Stimulated activated CD8-positive, alpha-beta memory T cell treated with anti-CD3 and anti-CD28 coated beads, Interleukin-15, amount 100 ng/mL, for 24 hours (primary cell): ENCODE measurements at places on chromosomes 7 and 10.

DNA sequence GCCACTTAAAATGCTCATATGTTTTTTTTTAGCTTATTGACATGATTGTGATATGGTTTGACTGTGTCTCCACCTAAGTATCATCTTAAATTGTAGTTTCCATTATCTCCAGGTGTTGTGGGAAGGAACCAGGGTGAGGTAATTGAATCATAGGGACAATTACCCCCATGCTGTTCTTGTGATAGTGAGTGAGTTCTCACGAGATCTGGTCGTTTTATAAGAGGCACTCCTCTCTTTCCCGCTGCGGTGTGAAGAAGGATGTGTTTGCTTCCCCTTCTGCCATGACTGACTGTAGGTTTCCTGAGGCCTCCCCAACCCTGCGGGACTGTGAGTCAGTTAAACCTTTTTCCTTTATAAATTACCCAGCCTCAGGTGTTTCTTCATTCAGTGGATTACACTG, 80.5 kb upstream of the ETV1 start:
- DNase-seq, result no peak

GRCh38 chr10:100327007-100327717, 2.9 kb downstream of the PKD2L1 start:
- DNase-seq, result no peak

DNA sequence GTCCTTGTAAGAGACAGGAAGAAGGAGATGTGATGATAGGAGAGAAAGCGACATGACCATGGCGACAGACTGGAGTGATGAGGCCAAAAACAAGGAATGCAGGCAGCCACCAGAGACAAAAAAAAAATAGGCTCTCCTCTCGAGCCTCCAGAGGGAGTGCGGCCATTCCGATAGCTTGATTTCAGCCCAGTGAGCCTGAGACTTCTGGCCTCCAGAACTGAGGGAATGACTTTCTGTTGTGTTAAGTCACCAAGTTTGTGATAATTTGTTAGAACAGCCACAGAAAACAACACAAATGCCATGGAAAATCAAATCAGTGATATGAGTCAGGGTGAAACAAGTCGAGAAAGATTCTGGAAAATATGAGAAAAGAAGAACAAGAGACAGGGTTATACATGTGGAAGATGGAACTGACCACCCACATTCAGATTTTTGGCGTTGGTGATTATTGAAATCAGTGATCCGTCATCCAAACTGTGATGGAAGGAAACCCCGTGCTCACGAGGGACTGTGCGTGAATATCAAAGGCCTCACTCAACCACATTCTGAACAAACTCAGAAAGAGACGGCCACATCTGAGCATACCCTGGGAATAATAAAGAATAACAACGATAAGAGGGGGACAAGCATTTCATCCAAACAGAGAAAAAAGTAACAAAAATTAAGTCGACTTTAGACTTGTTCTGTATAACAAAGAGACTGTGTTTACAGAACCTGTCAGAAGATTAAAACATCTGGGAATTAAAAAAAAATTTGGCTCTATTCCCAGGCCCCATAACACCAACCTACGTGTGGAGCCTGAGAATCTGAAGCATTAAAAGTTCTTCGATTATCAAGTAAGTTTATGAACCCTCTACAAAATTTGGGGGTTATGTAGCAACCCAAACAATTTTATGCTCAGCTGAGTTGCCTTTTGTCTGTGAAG, 72.1 kb downstream of the EEPD1 start:
- no peak for DNase-seq

GRCh38 chr7:124762611-124763143, 2.9 kb downstream of the GPR37 start:
- DNase-seq, result no peak

- DNase-seq, result no peak
Observed at GRCh38 chr10:53690524-53691240, 918.1 kb upstream of the MBL2 start.

DNA sequence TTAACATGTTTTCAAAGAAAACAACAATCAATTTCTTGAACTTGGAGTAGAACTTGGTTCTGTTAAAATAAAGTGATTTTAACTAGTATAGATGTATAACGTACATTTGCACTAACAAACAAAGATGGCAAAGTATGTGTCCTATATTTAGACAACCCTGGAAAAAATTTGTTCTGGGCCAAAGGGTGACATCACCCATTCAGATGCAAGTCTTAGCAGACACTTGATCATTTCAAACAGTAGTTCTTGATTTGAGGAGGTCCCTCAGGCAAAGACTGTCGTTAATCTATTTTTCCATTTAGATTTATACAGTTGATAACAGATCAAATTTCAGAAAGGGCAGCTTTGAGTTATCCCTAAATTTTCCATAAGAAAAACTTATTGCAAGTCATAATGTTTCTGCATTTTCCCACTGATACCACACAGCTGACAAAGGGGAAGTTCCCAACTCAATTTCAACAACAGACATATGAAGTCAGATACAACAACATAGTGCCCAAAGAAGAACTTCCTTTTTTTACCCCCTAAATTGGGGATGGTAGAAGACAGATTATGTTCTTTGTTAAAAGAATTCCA, 5.2 kb downstream of the NMT2 start:
- DNase-seq, result no peak

DNA sequence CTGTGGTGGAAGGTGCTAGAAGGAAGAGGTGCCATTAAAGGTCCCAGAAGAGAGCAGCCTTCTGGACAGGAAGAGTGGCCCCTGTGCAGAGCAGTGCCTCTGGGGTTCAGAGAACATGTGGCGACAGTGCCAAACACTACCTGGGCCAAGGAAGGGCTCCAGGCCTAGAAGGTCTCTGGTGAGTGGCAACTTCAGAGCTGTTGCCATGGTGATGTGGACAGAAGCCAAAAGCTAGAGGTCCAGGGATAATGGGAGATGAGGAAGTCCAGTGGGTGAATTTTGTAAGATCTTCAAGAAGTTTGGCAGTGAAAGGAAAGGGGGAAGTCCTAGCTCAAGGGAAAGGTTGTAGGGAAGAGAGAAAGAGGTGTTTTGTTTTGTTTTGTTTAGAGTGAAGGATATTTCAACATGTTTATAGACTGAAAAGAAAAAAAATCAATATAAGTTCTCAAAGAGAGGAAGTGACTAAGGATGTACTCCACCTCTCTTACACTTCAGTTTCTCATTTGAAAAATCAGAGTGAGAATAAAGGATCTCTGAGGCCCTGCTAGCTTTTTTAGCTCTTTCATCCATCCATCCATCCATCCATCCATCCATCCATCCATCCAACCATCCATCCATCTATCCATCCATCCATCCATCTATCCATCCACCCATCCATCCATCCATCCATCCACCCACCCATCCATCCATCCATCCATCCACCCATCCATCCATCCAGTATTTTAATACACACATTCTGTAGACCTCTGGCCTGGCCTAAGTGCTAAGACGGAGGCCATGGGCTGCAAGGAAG, 77.1 kb upstream of the DUSP5 start:
- no peak for DNase-seq

DNA sequence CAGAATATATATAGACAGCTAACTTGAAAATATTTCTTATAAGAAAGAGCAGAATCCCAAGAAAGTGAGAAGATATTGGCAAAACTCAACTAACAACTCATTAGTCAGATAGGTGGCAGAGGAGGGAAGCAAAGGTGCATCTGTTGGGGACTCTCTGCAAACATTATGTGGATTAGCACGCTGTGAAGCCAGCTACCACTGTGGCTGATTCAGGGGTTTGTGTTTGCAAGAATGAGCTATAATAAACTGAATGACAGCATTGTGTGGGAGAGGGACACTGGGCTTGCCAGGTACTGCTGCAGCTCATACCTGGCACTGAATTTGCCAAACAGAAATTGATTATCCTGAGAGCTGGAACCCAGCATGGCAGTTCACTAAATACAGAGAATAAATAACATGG, 170.3 kb upstream of the MINDY3 start:
- DNase-seq, result no peak

DNA sequence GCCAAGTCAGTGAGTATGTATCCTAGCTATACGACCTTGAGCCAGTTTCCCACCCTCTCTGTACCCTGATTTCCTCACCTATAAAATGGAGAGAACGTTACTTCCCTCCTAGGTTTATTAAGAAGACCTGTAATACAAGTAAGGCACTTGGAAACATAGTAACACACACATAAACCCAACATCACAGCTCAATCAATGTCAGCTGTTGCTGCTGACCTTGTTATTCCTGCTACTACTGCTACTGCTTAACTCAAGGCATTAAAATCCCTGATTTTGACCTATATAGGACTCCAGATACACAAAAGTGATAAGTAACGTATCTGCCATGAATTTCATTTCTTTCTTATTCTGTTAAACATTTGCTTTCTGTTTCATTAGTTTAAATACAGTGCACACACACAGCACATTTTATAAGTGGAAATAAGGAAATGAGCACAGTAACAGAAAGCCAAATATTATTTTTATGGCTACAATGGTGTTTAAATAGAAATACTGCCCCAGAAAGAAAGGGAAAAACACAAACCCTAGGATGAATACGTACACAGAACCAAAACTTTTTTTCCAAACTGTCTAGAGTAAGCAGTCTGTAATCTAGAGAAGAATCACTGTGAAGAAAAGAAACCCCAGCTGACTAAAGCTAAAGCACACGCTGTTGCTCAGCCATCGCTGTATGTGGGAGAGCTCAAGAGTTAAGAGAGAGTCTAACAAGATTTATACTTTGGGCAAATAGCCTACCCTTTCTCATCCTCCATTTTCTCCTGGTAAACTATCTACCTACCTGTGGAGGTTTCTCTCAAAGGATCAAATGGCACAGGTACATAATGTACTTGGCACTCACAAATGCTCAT, 19.0 kb downstream of the NAPEPLD start:
- no peak for DNase-seq

DNA sequence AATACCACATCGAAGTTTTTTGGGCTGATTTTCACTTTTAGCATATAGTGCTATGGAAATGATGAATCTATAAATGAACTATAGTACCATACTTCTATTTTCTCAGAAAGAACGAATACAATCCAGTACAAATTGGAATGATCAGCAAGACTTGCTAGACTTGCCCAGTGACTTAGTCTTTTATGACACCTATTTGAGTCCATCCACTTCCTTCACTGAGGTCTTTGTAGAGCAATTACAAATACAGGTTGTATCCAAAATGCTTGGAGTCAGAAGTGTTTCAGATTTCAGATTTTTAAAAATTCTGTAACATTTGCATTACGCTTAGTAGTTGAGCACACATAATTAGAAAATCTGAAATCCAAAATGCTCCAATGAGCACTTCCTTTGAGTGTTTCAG, 104.3 kb downstream of the NRBF2 start:
- no peak for DNase-seq

DNA sequence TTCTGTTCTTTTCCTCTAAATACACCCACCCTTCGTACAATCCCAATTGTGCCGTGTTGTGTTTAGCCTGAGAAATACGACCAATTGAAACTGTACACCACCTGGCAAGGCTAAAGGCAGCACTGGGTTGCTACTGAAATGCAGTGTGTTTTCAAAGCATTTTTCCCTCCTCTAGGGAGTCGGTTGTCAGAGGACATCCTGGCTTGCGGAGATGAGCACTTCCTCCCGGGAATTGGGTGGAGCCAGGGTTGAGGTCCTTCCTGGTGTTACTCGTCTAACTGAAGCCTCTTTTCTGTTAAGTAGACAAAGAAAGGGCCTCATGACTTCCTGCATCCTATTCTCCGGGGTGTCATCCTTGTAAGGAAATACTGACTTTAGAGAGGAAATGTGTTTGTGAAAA, 133.5 kb downstream of the MTPAP start:
- no peak for DNase-seq

DNA sequence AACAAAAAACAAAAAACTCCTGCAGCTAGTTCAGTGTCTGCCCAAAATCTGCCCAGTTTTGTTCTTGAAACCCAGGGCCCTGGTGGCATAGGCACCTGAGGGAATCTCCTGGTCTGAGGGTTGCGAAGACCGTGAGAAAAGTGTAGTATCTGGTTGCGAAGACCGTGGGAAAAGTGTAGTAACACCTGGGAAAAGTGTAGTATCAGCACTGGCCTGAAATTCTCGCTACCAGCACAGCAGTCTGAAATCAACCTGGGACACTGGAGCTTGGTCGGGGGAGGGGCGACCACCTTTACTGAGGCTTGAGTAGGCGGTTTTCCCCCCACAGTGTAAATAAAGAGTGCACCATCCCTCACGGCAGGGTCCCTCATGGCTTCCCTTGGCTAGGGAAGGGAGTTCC, 82.5 kb upstream of the SP4 start:
- no peak for DNase-seq

DNA sequence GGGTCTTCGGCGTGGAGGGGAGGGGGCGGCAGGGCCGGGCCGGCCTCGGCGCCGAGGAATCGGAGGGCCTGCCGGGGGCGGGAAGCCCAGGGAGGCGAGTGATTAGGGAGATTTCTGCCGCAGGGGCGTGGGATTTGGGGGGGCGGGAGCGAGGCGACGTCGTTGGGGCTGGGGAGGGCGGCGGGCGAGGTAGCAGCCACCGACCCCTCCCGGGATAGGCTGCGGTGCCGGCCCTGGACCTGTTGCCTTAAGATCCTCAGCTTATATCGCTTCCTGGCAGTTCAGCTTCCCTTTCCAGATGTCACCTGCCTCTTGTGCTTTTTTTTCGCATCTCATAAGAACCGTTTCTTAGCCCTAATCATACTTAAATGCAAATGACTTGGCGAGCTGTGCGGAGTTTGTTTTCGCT, 655 bp downstream of the LMTK2 start:
- no peak for DNase-seq

- no peak for DNase-seq
Observed at GRCh38 chr7:24436131-24436920, 136.9 kb upstream of the PALS2 start.

DNA sequence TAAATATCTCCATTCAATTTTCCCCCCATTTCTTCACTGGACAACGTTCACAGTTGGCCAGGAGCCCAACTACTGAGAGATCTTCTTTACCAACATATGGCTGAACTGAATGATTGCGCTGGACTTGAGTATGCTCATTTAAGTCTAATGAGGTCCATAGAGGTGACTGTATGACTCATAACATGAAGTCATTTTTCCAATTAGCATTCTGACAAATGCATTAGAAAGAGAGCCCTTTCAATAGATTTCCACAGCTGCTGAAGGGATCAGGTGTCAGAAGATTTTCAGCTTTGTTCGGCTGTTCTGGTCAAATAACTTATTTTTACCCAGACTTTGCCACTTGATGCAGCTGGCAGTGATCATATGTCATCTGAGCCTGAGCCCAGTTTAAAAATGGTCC, 438.0 kb downstream of the ETV1 start:
- no peak for DNase-seq

DNA sequence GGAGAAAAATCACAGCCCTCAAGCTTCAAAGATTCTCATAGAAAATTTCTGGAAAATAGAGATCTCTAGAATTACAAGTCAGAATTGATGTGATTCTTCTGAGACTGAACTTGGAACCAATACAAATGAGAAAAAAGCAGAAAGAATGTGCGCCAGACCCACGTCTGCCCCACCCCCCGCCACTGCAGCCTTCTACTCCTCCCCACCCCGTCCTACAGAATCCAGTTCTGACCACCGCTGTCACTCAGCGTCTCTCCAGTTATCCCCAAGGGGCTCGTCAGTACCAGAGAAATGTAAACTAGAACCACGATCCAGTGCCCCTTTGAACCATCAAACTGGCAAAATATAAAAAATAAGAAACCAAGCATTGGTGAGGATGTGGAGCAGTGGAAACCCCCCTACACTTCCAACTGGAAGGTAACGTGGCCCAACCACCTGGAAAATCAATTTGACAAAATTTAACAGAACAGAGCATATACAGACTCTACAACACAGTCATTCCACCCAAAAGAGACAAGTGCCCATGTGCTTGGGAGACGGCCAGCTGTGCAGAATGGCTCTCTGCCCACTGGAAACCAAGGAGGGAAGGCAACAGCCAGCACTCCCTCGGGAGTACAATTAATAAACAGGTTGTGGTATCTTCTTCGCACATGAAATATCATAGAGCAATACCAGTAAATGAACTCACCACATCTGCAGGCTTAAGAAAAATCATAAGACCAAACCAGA, 397.9 kb downstream of the TNS3 start:
- DNase-seq, result no peak
